Astrocyte (in vitro differentiated cells and primary cell): ENCODE measurements at places on chromosomes 6 and 20.

DNA sequence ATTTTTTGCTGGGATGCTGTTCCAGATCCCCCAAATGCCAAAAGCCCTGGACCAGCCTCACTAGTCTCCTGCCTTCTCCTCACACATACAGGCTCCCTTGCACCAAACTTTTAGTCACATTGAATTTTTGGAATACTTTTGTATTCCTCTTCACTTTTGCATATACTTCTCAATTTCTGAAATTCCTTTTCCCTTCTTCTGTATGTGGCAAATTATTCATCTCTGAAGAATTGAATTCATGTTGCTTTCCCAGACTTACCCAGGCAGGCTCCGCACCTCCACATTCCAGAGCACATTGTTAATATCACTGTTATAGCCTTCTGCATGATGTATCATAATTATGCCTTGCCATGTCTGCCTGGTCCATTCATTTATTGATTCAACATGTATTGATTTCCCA lies 255.3 kb upstream of the POU3F2 start:
- peak overlapping the region; percentile 77 for H3K27ac ChIP-seq
- no peaks in the 10 kb centered on the region for H3K36me3 ChIP-seq
- H3K27me3 ChIP-seq = no peaks in the 10 kb centered on the region
- peak; percentile 81 for DNase-seq
- H3K4me3 ChIP-seq = no peak overlapping the region

- H3K4me1 ChIP-seq = peaks cover 9% of the 10 kb centered on the region
- peak within 1 kb of the TSS; percentile 50 for H3K4me3 ChIP-seq
- H3K36me3 ChIP-seq = no peaks in the 10 kb centered on the region
- peaks cover 3% of the 10 kb centered on the region for H3K27me3 ChIP-seq
- H3K27ac ChIP-seq = no peak within 1 kb of the TSS
Measured at GRCh38 chr6:42960243-42961019, at the start of gene GNMT. Gene GNMT (plus strand): TSS chr6:42960754. CDS start chr6:42960768, 14 bp downstream.

- DNase-seq = no peak
- H3K4me1 ChIP-seq = no peaks in the 10 kb centered on the region
- H3K27ac ChIP-seq = no peak overlapping the region
- no peak overlapping the region for H3K4me3 ChIP-seq
- no peaks in the 10 kb centered on the region for H3K36me3 ChIP-seq
- H3K27me3 ChIP-seq = peaks cover 3% of the 10 kb centered on the region
Measured at GRCh38 chr20:49751397-49751736, 37.7 kb upstream of the B4GALT5 start.

GRCh38 chr6:144285798-144286502 lies 815 bp downstream of the UTRN start:
- peaks cover 11% of the 10 kb centered on the region for H3K4me1 ChIP-seq
- DNase-seq = peak; percentile 39
- peak overlapping the region; percentile 88 for H3K27ac ChIP-seq
- H3K36me3 ChIP-seq = no peaks in the 10 kb centered on the region
- H3K27me3 ChIP-seq = no peaks in the 10 kb centered on the region

- no peaks in the 10 kb centered on the region for H3K4me1 ChIP-seq
- no peaks in the 10 kb centered on the region for H3K36me3 ChIP-seq
- no peak overlapping the region for H3K27ac ChIP-seq
- no peak overlapping the region for H3K4me3 ChIP-seq
- DNase-seq = peak; percentile 4
Measured at GRCh38 chr6:106750142-106750918, 121.0 kb downstream of the QRSL1 start.

- no peak for DNase-seq
- H3K27ac ChIP-seq = no peak overlapping the region
- peaks cover 2% of the 10 kb centered on the region for H3K27me3 ChIP-seq
- no peaks in the 10 kb centered on the region for H3K36me3 ChIP-seq
- H3K4me3 ChIP-seq = no peak overlapping the region
Measured at GRCh38 chr20:33653900-33654596, 8.1 kb upstream of the C20orf144 start.

DNA sequence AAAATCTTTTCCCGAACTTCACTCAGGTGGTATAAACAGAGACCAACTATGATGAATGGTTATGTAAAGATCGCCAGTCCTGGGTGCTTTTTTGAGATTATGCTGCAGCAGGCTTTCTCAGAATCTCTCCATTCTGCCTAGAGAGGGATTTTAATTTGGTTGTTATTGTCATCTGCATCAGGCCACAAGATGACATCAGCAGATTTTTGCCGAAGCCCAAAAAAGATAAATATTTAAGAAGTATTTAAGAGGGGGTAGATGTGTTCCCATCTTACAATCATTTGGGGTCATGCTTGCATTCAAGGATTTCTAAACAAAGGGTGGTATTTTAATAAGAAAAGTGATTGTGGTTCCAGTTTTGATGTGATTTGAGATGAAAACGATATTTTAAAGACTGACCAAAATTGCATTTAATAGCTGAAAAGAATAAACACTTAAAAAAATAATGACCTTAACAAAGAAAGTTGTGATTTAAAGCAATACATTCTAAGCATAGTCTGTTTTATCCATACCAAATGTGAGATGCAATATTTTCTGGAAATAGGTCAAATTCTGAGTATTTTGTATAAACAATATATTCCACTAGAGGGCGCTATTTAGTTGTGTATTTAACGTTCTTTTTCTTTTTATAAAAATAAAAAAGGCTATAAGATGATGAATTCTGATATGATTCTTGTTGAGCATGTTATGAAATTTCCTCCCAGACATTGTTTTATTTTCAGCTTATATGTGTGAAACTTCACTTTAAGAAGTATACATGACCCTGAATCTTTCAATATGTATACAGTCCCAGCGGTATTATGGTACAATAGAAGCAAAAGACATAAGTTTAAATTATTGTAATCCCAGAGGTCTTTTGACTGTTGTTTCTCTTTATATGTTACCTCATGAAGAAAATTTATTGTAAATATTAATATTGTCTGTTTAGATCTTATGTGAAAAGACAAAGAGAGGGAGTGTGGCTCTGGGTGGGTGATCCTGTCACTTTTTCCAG lies 51.0 kb upstream of the ZFP64 start:
- no peak for DNase-seq
- no peak overlapping the region for H3K4me3 ChIP-seq
- H3K27me3 ChIP-seq = no peaks in the 10 kb centered on the region
- H3K36me3 ChIP-seq = no peaks in the 10 kb centered on the region
- H3K4me1 ChIP-seq = no peaks in the 10 kb centered on the region
- no peak overlapping the region for H3K27ac ChIP-seq

- H3K4me1 ChIP-seq = peaks cover 9% of the 10 kb centered on the region
- no peaks in the 10 kb centered on the region for H3K27me3 ChIP-seq
- H3K4me3 ChIP-seq = no peak overlapping the region
- H3K36me3 ChIP-seq = no peaks in the 10 kb centered on the region
- no peak overlapping the region for H3K27ac ChIP-seq
- no peak for DNase-seq
Measured at GRCh38 chr6:36136034-36136433, 5.7 kb downstream of the MAPK13 start.

DNA sequence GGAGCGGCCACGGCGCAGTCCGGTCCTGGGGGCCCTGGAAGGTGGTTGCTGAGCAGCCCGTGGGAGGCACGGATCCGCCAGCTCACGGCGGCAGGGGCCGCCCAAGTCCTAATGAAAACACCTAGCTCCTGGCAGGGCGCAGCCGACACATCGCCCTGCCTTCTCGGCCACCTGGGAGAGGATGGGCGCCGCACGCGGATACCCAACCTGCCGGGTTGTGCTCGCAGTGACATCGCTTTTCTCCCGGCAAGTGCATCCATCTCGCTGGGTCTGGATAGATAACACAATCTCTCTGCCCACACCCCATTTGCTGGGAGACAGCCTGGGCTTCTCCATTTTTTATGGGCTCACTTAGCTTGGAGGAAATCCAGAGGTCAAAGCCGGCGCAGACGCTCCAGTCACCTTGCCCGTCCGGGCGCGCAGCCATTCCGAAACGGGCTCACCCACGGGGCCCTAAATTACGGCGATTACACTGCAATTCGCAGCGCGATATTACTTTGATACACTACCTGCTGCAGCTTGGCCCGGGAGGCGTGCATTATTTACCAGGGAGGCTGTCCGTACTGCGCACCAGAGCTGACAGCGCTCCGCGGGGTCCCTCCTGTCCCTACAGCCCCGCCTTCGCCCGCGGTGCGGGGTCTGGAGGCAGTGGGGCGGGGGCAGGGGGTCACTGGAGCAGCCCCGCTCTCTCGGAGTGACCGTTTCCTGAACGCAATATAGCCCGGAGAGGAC lies 36.2 kb upstream of the CCDC167 start:
- peak overlapping the region; percentile 26 for H3K4me3 ChIP-seq
- H3K4me1 ChIP-seq = peaks cover 24% of the 10 kb centered on the region

GRCh38 chr20:24755411-24755922 lies 193.6 kb upstream of the CST7 start:
- H3K27ac ChIP-seq = no peak overlapping the region
- no peak for DNase-seq
- H3K4me1 ChIP-seq = no peaks in the 10 kb centered on the region
- no peaks in the 10 kb centered on the region for H3K27me3 ChIP-seq

GRCh38 chr6:146985111-146985510 lies 219.1 kb upstream of the STXBP5 start:
- H3K27ac ChIP-seq = no peak overlapping the region
- no peaks in the 10 kb centered on the region for H3K36me3 ChIP-seq
- H3K4me1 ChIP-seq = no peaks in the 10 kb centered on the region
- no peak overlapping the region for H3K4me3 ChIP-seq
- H3K27me3 ChIP-seq = no peaks in the 10 kb centered on the region

GRCh38 chr6:157392927-157393668 lies 12.1 kb downstream of the ZDHHC14 start:
- no peaks in the 10 kb centered on the region for H3K4me1 ChIP-seq
- peak; percentile 64 for DNase-seq
- H3K27me3 ChIP-seq = no peaks in the 10 kb centered on the region

DNA sequence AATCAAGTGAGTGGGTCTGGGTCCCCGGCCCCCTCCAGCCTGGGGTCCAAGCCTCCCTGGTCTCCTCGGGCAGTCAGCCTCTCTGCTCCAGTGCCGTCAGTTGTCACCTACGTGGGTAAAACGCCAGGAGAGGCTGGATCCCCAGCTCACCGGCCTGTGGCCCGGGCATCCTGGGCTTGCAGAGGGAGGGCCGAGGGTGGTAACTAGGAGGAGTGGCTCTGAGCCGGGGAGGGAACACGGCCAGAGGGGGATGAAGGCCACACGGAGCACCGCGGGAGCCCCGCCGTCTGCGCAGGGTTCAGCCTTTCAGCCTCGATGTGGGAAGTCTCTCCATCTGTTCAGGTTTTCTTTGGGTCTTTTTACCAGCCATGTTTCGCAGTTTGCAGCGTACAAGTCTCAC lies 29.5 kb upstream of the BHLHE23 start:
- no peak for DNase-seq
- no peak overlapping the region for H3K4me3 ChIP-seq
- peaks cover 39% of the 10 kb centered on the region for H3K27me3 ChIP-seq
- no peaks in the 10 kb centered on the region for H3K4me1 ChIP-seq
- H3K27ac ChIP-seq = no peak overlapping the region

DNA sequence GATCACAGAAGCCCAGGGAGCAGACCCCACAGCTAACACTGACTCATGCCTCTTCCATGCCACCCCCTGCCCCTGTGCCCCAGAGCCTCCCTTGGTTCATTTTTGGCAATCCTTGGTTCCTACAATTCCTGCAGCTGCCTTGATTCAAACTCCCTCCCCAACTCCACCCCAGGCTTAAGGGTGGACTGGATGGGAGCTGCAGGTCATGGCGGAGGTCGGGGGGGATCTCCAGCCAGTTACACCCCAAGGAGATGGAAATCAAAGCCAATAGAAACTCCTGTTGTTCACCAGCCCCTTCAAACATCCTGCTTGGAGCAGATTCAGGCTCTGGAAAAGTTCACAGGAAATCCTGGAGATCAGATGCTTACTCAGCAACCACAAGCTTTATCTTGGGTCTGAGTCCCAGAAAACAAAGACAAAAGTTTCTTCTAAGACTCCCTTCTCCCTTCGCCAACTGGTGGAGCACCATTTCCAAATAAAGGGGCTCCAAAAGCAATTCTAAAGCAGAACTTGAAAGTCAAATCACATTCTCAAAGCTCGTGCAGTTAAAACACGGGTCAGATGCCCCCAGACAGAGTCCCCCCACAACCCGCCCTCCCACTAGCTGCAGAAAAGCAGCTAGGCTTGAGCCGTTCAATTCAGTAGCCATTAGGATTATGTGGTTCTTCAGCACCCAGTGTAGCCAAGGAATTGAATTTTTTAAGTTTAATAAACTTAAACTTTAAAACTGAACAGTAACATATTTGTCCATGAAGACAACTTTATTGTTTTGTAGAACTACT lies 149.5 kb downstream of the ANKRD60 start:
- peak overlapping the region; percentile 37 for H3K27ac ChIP-seq
- no peak overlapping the region for H3K4me3 ChIP-seq
- no peaks in the 10 kb centered on the region for H3K36me3 ChIP-seq
- peaks cover 44% of the 10 kb centered on the region for H3K4me1 ChIP-seq
- peak; percentile 86 for DNase-seq

GRCh38 chr6:27295301-27296079 lies 16.6 kb downstream of the POM121L2 start:
- peaks cover 14% of the 10 kb centered on the region for H3K27me3 ChIP-seq
- H3K4me3 ChIP-seq = peak overlapping the region; percentile 62
- no peaks in the 10 kb centered on the region for H3K36me3 ChIP-seq
- peak; percentile 63 for DNase-seq

DNA sequence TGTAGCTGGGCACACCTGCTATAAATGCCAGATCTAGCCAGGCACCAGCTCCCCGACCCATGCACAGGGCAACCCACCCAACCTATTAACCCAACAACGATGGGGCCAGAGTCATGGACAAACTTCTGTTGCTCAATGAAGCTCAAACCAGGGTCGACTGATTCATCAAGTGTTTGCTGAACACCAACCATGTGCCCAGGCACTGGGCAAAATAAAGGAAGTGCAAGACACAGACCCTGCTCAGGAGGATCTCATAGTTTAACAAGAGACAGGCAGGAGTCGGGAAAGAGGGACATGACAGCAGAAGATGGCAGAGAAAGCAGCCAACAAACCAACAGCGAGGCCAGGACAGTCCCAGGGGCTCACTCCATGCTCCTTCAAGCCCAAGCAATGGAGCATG lies 18.8 kb downstream of the KCNK5 start:
- no peaks in the 10 kb centered on the region for H3K4me1 ChIP-seq
- H3K27ac ChIP-seq = no peak overlapping the region
- H3K4me3 ChIP-seq = no peak overlapping the region
- H3K36me3 ChIP-seq = no peaks in the 10 kb centered on the region
- DNase-seq = no peak
- no peaks in the 10 kb centered on the region for H3K27me3 ChIP-seq

GRCh38 chr6:63066055-63066704 lies 145.1 kb upstream of the FKBP1C start:
- no peak overlapping the region for H3K4me3 ChIP-seq
- no peaks in the 10 kb centered on the region for H3K4me1 ChIP-seq
- H3K36me3 ChIP-seq = no peaks in the 10 kb centered on the region
- H3K27ac ChIP-seq = no peak overlapping the region

GRCh38 chr6:104312851-104313250 lies 546.9 kb downstream of the HACE1 start:
- DNase-seq = no peak
- no peak overlapping the region for H3K27ac ChIP-seq
- no peaks in the 10 kb centered on the region for H3K4me1 ChIP-seq
- H3K27me3 ChIP-seq = peaks cover 2% of the 10 kb centered on the region
- no peaks in the 10 kb centered on the region for H3K36me3 ChIP-seq
